ENCODE measurements at places on chromosomes 7 and 10.

GRCh38 chr7:25926009-25926408 lies 226.0 kb upstream of the NFE2L3 start:
- DNase-seq: no peak

- DNase-seq: no peak
Observed at GRCh38 chr10:76211691-76212090, 780.3 kb downstream of the LRMDA start.

DNA sequence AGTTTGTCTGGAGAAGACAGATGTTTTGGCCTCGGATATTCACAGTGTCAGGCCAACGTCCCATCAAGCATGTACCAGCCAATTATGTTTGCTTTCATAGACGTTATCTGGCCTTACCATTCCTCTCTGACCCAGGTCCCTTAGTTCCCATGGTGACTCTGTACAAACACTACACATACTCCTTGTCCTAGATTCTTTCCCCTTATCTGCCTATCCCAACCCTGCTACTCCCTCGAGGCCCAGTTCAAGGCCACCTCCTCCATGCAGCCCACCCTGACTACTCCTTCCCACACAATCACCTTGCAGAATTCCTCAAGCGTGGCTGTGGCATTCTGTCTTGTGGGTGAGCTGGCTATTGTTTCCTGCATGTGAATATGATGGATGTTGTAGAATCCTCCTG lies 155.2 kb downstream of the PRKAG2 start:
- DNase-seq: no peak

GRCh38 chr10:44234483-44234875 lies 150.4 kb downstream of the CXCL12 start:
- peak; percentile 37 for DNase-seq

DNA sequence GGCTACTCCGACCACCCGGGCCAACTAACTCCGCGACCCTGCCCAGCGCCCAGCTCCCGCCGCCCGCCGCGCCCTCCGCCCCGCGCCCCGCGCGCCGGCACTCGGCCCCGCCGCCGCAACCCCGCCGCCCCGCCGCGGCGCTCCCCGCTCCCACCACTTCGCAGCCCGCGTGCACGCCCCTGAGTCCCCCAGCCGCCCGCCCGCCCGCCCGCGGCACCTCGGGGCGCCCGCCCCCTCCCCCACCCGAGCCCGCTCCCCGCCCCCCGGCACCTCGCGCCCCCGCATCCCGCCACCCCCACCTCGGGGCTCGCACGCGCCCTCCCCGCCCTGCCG lies 598 bp downstream of the JAZF1 start:
- no peak for DNase-seq

- no peak for DNase-seq
Observed at GRCh38 chr7:116582806-116583444, 58.1 kb downstream of the CAV1 start.

DNA sequence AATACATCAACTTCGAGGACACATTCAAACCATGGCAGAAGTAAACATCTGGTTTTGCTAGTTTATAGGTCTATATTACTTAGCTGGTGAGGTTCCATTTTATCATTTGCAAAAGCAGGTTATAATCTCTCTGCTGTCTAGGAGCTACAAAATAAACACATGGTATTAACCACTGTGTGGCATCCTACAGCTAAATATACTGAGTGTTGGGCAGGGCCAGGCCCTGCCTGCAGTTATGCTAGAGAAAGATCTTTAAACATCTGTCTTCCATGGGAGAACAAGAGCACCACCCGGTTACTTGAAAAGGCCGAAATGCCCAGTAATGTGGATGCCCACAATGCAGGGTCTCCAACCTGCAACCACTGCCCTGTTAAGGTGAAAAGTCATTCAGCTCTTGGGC lies 20.6 kb upstream of the FKBP9 start:
- DNase-seq: no peak

GRCh38 chr10:21600804-21601433 lies 66.9 kb downstream of the MLLT10 start:
- no peak for DNase-seq

- DNase-seq: no peak
Observed at GRCh38 chr7:155724327-155725005, 80.0 kb downstream of the RBM33 start.

DNA sequence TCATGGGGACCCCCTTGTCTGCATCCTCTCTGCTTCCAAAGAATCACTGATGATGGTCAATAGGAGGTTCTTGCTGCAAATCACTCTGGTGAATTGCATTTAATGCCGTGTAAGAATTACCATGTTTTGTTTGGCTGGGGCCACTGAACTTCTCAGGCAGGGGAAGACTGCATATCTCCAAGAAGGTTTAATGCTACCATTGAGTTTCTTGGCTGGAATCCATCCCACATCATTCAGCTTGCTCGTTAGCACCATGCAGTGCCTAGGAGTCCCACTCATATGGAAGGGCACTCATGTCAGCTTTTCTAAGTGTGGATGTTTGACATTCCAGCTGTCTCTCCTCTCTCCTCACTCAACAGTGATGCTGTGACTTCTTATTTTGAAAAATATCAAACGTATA lies 50.2 kb upstream of the BAMBI start:
- no peak for DNase-seq

- DNase-seq: peak; percentile 38
Observed at GRCh38 chr10:91313796-91314485, 93.5 kb downstream of the PCGF5 start.

DNA sequence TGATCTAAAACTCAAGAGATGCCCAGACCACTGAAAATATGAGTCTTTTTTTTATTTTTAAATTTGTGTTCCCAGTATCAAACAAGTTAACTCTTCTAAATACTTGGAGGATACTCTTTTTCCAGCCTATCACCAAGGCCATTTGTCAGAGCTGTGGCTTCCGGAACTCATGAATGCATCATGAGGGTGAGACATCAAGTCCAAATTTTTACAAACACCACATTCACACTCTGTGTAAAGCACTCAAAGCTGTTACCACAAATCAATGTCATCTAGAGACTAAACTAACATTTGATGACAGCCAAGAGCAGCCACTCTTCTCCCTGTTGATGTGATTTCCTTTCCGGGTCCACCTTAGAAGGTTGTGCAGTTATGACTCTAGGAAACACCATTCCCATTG lies 43.8 kb upstream of the ARID5B start:
- no peak for DNase-seq

- no peak for DNase-seq
Observed at GRCh38 chr7:92641921-92642511, 51.8 kb upstream of the FAM133B start.

GRCh38 chr7:102973096-102973802 lies 60.4 kb downstream of the LRRC17 start:
- no peak for DNase-seq

Measured in right hindlimb (tissue), 1 donor.